ENCODE measurements at places on chromosomes 11 and 22.

DNA sequence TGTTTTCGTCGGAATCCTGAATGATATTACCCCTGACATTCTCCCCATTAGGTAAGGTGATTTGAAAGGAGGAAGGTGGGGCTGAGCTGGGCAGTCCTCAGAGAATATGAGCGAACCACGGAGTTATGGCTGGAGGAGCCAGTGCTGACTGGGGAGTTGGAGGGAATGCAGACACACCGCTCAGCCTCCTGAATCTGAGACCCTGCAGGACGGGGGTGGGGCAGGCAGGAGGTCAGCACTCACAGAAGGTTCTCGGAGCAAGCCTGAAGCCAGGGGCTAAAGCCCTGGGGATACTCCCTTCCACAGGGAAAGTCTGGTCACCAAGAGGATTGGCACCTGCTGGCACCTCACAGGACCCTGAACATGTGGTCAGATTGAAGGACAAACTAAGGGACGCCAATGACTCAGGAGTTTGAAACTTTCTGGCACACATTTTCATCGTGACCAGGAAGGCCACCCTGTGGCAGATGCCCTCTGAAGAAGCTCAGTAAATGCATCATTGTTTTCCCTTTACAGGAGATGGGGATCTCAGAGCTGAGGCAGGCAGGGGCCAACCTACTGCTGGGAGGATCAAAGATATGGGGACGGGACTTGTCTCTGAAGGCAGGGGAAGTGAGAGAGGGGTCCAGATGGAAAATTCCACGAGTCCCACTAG, 26.9 kb upstream of the FCHSD2 start:
- no peak for DNase-seq

- DNase-seq, result no peak
Measured at GRCh38 chr22:24687322-24687721, 84.3 kb downstream of the GGT1 start.

GRCh38 chr22:21028277-21029251, 3.8 kb downstream of the SLC7A4 start:
- DNase-seq, result no peak

DNA sequence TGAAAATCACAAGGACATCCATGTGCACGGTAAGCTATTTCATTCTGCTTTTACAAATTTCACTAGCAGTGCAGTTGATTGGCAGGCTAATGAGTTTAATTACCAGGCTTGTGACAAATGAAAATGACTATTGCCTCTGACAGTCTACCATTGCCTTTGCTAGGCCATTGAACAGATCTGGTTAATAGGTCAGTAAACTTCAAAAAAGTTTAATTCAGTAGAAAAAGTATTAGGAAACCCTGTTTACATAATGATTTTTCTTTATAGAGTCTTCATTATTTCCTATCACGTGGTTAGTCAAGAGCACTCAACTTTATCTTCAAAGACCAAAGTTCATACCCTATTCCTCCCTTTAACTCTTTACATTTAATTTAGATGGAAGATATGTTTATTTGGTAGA, 77.0 kb downstream of the PRMT3 start:
- no peak for DNase-seq

DNA sequence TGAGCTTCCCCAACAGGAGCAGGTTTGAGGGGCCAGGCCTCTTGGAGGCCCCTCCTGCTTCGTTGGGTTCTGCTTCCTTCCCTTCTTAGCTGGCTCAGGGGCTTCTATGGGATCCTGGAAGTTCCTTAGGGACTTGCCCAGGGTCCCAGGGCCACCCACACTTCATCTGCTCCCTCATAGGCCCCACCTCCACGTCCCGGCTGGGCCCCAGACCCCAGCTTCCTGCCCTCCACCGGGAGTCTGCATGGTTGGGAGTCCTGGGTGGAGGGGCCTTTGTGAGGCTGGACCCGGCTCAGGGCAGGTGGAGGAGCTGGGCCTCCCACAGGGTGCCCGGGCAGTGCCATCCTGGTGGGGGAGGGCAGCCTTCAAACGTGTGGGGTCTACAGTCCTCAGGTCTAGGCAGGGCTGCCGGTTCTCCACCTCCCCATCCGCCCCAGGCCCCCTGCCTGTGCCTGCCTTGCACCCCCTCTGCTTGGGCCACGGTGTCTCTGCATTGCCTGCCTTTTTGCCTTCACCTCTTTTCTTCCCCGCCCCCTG, 11.6 kb downstream of the OTUB1 start:
- no peak for DNase-seq

- no peak for DNase-seq
Measured at GRCh38 chr22:42937164-42937843, 77.6 kb downstream of the PACSIN2 start.

GRCh38 chr11:326842-327580, 6.4 kb upstream of the IFITM3 start:
- no peak for DNase-seq

- no peak for DNase-seq
Measured at GRCh38 chr22:44218071-44218470, 37.3 kb downstream of the PARVG start.

DNA sequence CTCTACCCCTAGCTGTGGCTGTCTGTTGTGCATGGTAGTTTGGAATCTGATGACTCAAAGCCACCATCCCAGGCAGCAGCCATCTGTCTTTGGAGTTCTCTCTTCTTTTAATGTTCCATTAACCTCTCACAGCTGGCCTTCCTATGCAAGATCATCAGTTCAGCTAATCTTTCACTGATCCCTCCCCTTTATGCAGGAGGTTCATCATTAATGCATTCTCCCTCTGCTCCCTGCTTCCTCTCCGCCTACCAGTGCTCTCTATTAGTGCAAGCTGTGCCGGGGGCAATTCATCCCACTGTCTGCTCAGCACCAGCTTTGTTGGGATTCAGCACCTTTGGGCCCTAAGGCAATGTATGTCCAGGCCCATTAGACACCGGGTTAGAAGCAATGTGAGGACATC, 413.0 kb upstream of the LRRC4C start:
- no peak for DNase-seq

- DNase-seq, result no peak
Measured at GRCh38 chr11:60762851-60763691, 6.4 kb downstream of the MS4A15 start.

- no peak for DNase-seq
Measured at GRCh38 chr11:10777393-10777793, 26.3 kb downstream of the CTR9 start.

GRCh38 chr11:125250318-125251213, 86.0 kb downstream of the PKNOX2 start:
- no peak for DNase-seq

DNA sequence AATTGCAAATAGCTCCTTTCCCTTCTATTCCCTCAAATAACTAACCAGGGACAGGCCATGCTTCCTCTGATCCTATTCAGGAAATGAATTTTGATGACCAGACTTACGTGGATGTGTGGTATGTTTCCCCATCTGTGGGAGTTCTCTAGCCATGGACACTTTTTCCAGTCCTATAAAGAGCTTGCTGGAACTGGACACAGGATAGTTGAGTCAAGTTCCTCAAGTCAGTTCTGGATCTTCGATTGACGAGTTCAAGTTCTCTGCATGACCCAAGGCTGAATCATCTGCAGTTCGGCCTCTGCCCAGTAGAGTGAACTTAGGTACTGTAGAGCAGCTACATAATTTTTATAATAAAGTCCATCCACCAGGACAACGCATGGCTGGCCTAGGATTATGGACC, 52.7 kb upstream of the CCND1 start:
- DNase-seq, result no peak

DNA sequence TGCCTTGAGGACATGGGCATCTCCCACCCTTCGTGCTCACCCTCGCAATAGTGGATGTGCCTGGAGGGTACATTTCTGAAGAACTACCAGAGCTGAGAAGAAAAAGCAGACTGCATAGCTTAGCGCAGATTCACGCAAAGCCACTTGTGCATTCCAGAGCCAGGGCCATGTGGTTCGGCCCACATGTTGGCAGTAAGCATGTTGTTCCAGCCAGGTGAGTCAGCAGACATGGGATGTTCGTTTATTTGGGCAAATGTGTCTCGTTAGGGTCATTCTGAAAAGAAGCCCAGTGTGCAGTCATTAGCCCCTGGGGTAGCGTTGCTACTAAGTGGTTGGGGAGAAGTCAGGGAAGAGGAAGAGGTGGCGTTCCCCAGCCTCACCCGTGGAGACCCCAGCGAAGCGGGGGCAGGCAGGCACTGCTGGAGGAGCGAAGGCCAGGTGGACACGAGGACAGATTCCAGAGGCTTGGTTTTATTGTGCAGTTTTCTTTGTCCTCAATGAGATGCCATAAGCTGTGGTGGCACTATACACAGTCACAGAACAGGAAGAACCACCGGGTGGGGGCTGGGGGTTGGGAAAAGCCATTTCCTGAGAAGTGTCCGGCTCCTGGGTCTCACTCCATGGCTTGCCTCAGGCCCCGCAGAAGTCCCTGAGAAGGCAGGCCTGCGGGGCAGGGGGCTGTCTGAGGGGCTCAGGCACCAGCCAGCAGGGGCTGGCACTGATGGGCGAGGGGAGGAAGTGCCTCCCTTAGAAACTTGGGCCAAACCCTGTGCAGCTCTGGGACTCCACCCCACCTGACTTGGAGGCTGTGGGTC, 5.0 kb downstream of the THY1 start:
- DNase-seq, result no peak

- DNase-seq, result no peak
Measured at GRCh38 chr11:41836431-41836830, 377.0 kb upstream of the LRRC4C start.

GRCh38 chr11:106828976-106829375, 189.3 kb downstream of the GUCY1A2 start:
- DNase-seq, result no peak

DNA sequence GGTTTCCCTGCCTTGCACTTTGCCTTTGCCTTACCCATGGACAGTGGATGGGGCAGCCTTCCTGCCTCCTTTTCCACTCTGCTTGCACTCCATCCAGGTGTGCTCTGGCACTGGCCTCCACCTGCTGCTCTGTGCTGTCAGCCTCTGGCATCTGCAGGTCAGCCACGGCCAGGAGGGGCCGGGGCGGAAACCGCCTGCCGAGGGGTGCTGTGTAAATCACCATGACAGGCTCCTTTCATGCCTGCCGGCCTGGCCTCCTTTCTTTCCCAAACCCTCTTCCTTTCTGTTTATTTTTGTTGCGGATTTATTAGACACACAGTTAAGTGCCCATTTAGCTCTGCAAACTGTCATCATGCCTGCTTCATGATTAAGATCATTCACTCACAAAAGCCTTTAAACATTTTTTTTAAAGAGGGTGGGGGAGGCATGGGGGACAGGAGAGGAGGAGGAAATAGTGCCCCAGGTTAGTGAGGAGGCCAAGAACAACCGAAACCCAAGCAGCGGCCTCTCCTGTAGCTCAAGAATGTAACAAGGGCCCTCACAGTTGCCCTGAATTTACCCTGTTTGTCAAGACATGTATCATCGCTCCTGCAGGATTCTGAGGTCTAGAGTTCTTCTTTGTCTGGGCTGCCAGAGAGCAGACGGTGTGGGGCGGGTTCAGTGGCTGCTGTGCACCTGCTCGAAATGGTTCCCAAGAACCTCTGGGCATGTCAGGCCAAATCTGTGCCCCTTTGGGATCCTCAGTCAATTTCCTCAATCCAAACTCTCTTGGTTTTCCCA, 83.3 kb downstream of the BARX2 start:
- no peak for DNase-seq

DNA sequence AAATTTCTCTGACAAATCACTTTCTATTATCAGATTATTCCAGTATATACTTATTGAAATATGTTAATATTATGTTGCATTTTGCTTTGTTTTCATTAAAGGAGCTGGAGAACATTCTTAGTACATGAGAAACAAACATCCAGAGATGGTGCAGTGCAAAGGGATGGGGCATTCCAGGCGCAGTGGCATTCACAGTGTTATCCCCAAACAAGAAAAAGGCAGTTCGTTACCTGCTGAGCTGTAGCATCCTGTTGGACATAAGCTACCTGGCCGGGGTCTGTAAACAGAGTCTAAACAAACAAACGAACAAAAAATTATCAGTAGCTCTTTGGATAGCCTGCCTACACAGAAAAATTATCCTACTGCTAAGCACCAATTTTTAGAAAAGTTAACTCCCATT, 47.4 kb downstream of the PRDM10 start:
- no peak for DNase-seq

- DNase-seq, result no peak
Measured at GRCh38 chr11:14119357-14119756, 156.8 kb downstream of the SPON1 start.

GRCh38 chr11:2928605-2929530, at the start of gene PHLDA2:
TSS of gene PHLDA2 (minus strand) at chr11:2929420. CDS start at chr11:2929364, 56 bp downstream.
- no peak for DNase-seq

DNA sequence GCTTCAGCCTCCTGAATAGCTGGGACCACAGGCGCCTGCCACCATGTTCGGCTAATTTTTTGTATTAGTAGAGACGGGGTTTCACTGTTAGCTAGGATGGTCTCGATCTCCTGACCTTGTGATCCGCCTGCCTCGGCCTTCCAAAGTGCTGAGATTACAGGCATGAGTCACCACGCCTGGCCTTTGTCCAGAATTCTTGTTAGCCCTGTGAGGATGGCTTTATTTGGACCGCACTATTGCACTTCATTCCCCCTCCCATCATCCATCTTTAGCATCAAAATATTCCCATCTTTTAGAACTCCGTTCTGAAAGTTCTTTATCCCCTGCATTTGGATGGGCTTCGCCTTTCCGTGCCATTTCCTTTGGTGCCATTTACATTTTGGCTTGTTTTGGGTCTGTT, 2.6 kb downstream of the SAMM50 start:
- no peak for DNase-seq

- no peak for DNase-seq
Measured at GRCh38 chr11:41866525-41866924, 407.1 kb upstream of the LRRC4C start.

DNA sequence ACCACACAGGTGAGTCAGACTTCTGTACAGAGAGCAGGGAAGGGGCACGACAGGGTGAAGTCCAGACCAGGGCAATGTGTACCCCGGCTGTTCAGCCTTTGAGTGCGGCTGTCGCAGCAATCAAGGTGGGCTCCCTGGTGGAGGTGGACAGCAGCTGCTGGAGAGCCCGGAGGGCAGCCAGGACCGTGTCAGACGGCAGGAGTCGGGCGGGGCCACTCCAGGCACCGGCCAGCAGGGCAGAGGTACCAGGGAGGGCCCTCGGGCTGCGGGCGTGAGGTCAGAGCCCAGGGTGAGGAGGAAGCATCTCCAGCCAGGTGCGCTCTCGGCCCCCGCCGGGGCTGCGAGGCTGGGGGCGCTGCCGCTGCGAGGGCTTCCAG, 802 bp upstream of the PIM3 start:
- no peak for DNase-seq

- DNase-seq, result no peak
Measured at GRCh38 chr11:14554959-14555358, 34.8 kb upstream of the PSMA1 start.

DNA sequence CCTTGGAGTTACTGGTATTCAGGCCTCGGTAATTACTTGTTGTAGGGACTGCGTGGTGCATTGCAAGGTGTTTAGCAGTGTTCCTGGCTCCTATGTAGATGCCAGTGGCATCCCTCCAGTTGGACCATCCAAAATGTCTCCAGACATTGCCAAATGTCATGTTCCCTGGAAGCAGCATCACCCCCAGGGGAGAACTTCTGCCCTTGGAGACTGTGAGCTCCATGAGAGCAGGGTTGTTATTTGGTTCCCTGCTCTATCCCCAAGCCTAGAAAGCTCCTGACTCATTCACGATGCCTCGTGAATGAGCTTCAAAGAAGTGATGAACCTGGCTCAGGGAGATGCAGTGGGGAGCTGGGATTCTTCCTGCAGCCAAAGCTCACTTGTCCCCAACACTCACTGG, 4.8 kb upstream of the CD248 start:
- DNase-seq, result no peak

Measured in esophagus squamous epithelium (tissue), 5 donors.